ENCODE measurements at places on chromosomes 1 and 21.
A peak's percentile ranks its signal among the peaks of the same experiment; 100 is the strongest.

GRCh38 chr21:46095083-46095719, 2.7 kb upstream of the COL6A2 start:
- no peak for DNase-seq

DNA sequence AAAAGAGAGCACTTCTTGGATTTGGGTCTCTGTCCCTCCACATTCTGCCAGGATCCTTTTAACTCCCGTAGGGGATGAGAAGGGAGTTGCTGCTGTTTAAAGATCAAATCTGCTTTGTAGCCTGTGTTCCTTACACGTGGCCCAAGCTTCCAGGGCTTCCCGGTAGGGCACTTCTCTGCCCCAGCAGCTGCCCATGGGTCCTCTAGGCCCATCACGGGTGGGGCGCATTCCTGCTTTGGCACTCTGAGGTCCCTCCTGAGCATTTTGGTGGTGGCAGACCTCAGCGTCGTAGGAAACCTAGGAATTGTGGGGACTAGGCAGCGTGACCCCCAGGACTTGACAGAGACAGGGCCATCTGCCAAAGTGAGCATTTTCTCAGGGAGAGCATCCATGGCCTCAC, 420.3 kb upstream of the VAMP3 start:
- DNase-seq, result no peak

DNA sequence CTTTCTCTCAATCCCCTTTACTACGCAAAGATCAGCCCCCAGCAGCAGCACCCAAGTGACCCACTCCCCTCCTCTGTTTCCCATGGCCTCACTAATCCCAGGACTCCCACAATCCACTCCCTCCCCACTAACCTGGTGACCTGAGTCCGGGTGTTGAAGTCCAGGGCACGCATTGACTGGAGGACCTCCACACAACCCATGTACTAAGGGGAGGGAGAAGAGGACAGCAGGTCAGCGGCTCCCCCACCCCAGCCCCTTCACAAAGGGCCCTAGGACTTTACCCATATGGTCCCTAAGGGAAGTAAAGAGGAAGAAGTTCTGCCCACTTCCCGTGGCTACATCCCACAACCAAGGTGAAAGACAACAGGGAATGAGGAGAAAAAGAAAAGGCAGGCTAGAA, 1.3 kb downstream of the SHC1 start:
- no peak for DNase-seq

DNA sequence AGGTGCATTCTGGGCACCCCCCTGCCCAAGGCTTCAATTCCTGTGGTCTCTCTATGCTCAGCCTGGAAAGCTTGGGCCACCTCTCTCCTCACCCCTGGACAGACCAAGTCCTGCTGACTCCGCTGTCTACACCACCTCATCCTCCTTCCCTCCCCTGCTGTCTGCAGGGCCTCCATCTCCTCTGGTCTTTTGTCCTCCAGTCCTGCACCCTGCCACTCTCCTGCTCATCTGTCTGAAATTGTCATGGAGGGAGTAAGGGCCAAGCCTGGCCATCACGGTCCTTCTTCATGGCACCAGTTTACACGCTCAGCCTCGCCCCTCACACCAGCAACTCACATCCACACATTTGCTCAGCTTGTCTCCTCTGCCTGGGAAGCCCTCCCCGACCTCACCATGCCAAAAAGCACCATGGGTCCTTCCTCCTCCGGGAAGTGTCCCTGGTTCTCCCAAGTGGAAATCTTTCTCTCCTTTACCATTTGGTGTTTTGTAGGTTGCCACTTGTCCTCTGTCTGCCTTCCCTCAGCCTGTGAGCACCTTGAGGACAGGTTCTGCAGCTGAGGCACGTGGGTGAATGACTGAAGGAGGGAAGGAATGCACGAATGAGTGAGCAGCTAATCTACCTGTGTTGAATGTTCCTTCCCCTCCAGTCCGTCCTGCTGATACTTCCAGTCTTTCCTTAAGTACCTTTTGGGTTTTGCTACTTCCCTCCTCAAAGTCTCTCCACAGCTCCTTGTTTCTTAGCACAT, 2.1 kb upstream of the SLC2A1 start:
- DNase-seq, result no peak

- DNase-seq, result no peak
Measured at GRCh38 chr1:17915511-17916197, 160.5 kb downstream of the ACTL8 start.

DNA sequence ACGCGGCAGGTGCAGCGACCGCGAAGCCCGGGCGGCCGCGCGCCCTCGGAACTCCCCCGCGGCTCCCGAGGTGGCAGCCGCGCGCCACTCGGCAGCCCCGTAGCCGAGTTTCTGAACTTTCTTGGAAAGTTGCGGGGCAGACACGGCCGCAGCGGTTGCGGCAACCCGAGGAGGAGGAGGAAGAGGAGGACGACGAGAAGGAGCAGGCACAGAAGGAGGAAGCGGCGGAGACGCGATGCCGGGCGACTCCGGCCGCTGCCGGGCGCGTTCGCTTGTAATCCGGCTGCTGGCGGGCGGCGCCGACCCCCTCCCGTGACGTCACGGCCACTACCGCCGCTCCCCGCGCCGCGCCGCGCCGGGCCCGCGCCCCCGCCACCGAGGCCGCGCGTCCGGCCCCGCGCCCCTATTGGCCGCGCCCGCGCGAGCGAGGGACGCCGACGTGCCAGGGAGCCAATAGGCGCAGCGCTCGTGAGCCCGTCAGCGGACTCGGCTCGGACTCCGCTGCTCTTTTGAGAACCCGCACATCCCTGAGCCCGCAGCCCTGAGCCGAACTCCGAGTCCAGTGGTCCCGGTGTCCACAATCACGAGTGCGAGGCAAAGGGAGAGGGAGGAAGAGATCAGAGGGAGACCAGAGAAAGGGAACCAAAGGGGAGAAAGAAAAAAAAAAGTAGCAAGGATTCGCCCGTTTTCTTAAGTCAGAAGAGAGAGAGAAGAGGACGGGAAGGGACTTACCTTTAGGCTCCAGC, 736 bp upstream of the BARHL2 start:
- DNase-seq, result no peak

DNA sequence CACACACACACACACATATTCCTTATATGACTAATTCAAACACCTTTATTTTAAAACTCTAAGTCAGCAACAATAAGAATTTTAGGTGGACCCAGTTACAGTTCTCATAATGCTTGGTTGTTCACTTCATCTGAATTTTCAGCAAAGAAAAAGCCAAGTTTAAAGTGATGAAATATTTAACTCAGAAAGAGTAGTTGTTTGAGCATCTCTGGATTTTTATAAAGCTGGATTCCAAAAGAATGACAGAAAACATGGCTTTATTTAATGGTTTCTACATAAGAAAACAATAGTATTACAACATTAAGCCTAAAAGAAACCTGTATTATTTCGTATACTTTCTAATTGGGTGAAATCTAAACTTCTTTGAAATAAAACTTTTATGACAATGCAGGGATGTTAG, 54.2 kb upstream of the ADAMTS5 start:
- DNase-seq, result no peak

- DNase-seq, result no peak
Measured at GRCh38 chr1:25933479-25934365, 27.5 kb upstream of the STMN1 start.

GRCh38 chr1:26882696-26883463, 7.2 kb downstream of the GPN2 start:
- no peak for DNase-seq

DNA sequence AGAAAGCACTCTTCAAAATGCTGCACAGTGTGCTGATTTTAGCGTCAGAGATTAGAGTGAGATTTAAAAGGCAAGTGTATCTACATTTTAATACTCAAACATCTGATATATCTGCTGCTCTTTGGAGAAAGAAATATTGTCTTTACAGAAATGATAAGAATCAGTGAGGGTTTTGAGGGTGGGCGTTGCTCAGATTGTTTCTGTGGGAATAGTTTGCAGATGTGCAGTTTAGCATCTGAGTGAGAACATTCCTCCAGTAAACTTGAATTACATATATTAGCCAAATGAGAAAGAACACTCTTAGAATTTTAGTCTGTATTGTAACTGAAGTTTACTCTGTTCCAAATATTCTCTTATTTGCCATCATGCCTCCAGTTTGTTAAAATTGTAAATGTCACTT, 549.2 kb downstream of the NEGR1 start:
- no peak for DNase-seq

- no peak for DNase-seq
Measured at GRCh38 chr1:185578293-185578692, 155.9 kb upstream of the HMCN1 start.

DNA sequence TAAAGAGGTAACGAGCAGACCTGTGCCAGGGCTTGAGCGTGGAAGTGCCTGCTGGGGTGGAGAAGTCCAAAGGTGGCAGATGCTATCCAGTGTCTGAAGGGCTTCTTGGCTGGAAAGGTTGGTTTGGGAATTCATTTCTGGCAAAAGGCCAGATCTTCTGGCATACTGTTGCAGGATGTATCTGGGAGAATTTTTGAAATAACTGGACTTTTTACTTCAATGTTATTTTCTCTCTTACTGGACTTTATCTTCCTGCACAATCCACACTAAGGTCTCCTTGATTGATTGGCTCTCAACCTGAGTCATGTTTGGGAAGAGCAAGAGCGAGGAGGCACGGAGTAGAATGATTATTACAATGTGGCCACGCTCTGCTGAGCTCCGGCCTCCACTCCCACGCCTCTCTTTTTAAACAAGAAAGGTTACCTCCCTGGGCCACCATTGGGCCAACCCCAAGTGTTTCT, 278.4 kb downstream of the TM2D1 start:
- no peak for DNase-seq

- peak; percentile 9 for DNase-seq
Measured at GRCh38 chr1:24385160-24385940, 28.2 kb downstream of the STPG1 start.

DNA sequence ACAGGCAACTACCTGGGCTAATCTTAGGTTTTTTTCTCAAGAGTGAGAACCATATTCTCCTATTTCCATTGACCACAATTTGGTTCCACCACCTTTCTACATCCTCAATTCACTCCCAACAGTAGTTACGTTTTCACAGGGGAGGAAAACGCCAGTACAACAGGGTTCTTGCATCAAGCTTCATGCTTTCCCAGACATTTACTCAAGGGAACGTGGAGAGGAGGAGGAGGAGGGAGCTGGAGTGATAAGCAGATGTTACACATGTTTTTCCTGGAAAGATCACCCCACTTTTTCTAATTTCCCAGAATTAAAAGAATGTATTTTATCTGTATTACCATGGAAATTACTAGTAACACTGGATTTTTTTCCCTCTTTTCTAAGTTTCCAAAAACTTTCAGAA, 58.3 kb downstream of the RGS5 start:
- DNase-seq, result no peak

DNA sequence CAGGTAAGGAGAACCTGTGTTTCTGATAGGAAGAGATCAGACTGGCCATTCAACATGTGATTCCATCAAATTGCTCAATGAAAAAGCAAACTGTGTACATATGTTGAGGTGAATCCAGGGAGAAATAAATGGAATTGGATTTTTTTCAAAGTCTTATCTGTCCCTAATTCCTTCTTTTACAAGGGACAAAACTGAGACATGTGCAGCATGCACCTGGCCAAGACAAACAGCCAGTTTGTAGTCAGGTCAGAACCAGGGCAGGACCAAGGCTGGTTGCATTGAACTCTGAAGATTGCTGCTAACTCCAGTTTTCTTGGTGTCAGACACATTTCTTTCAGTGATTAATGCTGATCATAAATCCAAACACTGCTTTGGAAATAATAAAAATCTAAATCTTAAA, 69.6 kb upstream of the CCDC190 start:
- no peak for DNase-seq

GRCh38 chr1:150999926-151000325, 6.8 kb downstream of the MINDY1 start:
- DNase-seq, result no peak

GRCh38 chr1:51306950-51307349, 23.4 kb downstream of the TTC39A start:
- no peak for DNase-seq

DNA sequence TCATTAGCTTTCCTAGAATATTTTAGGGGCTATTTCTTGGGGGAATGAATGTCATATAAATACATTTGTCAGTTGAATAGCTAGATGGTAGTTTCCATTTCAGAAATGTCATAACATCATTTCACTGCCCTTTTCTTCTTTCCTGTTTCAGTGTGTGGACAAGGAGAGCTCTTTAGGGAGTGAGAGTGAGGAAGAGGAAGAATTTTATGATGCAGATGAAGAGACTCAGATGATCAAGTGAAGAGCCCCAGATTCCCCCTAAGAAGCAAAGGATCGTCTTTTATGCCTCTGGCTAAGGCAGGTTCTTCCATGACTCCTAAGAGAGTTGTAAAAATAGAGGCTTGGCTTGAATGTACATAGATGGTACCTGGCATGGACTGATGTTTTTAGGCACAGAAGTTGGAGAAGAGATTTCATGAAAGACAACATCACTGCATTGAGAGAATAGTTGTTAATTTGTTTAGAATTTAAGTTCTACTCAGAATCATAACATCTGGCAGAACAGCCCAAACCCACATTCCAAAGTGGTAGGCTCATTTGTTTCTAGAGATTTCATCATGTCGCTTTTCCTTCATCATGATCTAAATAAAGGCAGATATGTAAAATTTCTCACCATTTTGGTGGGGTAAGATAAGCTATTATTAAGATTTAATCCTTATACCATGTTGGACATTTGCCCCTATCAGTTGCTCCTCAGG, 44.2 kb upstream of the MAB21L3 start:
- no peak for DNase-seq

DNA sequence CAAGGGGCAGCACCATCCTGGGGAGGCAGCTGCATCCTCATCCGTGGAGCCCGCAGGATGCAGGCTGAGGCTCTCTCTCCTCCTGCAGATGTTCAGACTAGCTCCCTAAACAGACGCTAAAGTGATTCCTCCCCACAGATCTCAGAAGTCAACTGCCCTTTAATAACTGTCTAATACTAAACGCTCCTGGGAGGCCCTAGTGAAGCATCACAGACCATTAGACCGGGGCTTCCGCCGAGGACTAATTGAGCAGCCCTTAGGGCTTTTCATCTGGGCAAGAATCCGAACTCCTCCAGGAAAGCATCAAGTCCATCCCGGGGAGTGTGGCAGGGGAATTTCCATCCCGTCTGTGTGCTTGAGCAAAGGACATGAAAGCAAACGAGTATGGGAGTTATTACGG, 40.4 kb downstream of the PRDM16 start:
- no peak for DNase-seq

DNA sequence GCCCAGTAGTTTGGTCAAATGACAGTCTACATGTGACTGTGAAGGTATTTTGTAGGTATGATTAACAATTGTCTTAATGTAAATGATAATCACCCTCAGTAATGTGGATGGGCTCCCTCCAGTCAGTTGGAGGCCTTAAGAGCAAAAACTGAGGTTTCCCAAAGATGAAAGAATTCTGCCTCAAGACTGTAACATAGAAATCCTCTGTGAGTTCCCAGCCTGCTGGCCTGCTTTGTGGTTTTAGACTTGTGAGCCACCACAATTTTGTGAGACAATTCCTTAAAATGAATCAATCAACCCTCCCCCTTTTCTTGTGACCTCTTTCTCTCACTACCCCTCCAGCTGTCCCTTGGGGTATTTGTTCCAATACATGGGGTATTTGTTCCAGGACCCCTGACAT, 226.4 kb upstream of the DPYD start:
- no peak for DNase-seq
